ENCODE measurements at places on chromosomes 1 and 21.

GRCh38 chr1:29732453-29732852 is 496.1 kb downstream of the PTPRU start:
- DNase-seq = no peak

DNA sequence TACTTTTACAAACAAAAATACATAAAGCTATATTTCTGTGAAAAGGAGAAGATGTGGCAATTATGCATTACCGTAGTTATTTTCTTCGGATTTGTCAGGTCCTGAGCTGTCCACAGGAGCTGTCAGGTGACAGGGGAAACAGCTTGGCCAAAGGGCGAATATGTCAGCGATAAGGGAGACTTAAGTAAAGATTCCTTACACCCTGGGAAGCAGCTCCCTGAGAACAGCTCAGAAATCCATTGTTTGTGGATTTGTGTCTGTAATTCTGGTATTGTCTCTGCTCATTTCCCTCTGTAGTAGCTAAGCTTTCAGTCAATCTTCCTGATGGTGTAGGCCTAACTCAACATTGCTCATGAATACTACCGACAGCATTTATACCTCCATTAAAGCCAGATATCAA is 7.1 kb upstream of the CD34 start:
- DNase-seq = no peak

GRCh38 chr1:1964811-1965210 is 38.8 kb downstream of the CFAP74 start:
- DNase-seq = no peak

DNA sequence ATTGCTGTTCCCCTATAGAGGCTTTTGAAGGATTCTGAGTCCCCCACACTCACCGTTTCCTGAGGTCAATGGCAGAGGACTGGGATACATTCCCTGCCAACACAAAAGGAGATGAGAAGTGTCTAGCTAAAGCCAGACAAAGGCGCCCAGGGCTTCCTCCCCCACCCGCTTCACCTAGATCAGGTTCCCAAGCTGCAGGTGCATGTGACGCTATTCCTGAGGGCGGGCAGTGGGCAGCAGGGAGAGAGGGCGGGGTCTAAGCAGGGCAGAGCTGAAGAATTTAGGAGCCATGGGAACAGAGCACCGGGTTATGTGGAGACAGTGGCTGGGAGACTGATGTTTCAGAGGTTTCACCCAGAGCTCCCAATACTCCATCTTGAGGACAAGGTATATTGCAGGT is 6.0 kb upstream of the ARHGEF2 start:
- no peak for DNase-seq

DNA sequence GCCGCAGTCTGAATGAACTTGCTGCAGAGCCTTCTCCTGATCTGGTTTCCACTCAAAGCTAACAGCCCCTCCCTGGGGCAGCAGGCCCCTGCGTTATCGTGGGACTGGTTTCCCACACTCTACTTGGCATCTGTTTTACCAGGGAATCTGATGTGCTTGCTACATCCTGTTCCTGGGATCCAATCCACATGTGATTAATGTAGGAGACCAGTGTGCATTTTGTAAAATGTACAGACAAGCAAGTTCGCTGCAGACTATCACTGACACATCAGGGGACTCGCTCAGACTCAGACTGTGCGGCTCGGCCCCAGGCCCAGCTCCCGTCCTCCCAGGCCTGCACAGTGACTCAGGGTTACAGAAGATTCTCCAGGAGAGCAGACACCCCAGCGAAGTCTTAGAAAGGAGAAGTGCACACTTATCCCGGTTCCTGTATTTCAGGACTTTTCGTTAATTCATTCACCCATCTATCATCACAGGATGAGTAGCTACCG is 340.1 kb downstream of the MATN1 start:
- no peak for DNase-seq

GRCh38 chr1:66380452-66381212 is 153.3 kb upstream of the SGIP1 start:
- DNase-seq = no peak

DNA sequence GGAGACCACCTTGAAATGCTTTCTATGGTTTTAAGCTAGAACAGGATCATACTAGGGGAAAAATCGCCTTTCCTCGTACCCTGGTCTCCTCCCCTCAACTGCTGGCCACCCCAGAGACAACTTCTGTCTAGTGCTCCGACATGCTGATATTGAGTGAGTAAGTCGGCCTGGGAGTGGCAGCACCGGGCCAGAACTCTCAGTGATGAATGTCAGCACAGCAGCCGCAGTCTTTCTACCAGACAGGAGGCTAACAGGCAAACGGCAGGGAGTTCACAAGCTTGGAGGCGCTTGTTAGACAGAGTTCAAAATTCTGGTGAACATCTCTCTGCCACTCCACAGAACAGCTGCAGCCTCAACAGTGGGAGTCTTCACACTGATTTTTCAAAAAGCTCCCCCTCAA is 716.9 kb downstream of the ADGRL2 start:
- DNase-seq = no peak

GRCh38 chr1:147238053-147238902 is 4.2 kb upstream of the CHD1L start:
- no peak for DNase-seq

DNA sequence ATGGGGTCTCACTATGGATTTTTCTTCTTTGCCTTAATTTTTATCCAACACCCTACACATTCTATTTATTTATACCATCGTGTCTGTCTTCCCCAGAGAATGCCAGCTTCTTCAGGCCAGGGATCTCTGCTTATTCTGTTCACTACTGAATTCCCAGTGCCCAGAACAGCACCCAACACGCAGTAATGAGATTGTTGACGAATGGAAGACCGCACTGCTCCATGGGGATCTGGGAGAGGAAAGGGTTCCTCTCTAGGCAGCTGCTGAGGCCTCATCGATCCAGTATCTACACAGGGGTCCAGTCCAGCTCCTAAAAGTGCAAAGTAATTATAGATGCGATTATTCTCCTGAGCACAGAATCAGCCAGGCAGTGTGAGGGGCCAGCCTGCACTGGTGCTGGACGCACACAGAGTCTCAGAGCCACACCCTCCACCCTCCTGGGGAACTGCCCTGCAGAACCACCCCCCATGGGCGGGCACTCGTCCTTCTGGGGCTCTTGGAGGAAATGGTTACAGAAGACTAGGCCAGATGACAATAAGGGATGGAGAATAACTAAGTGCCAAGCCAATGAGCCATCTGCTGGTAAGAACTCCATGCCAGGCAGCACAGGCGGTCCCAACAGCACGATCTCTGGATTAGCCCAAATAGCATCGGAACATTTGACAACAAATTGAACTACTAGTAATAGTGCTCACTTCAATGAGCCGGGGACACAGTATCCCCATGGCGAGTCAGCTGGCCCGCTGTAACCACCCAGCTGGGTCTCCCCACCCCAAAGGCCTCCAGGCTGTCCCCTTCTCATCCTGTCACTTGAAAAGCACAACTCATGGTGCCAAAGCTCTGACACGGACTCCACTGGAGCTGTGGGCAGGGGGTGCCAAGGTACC is 1.7 kb upstream of the PDE9A start:
- no peak for DNase-seq

- no peak for DNase-seq
Measured at GRCh38 chr1:33098371-33098770, 17.4 kb downstream of the AZIN2 start.

DNA sequence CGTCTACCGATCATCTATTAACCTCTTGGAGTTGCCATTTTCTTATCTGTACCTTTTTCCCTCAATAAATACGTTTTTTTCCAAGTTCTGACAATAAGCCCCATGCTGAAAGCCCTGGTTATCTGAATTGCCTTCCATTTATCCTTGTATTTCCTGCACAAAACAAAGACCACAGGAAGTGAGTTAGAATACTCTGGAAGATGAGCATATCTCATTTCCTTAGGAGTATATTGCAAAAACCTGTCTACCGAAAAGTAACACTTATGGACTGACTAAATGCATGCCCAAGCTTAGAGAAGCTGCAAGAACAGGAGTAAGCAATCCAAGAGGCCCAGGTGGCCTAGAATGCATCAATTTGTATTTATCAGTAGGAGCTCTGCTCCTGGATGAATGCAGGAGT is 39.9 kb downstream of the DIRAS3 start:
- no peak for DNase-seq

DNA sequence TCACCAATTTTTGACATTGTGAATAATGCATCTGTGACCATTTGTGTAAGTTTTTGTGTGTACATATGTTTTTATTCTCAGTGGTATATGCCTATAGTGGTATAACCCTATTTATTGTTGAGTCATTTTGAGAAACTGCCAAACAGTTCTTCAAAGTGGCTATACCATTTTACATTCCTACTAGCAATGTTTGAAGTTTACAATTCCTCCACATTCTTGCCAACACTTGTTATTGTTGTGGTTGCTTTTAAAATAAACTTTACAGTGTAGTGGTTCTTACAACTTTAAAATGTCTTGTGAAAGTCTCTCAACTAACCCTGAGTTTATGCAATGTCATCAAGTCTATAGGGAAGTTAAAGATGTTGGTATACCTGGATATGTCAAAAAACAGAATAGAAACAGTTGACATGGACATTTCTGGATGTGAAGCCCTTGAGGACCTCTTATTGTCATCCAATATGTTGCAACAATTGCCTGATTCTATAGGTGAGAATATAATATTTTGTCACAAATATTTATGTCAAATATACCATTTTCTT is 219.4 kb downstream of the LRRC40 start:
- DNase-seq = no peak

GRCh38 chr1:180501865-180502360 is 464 bp downstream of the ACBD6 start:
- no peak for DNase-seq

GRCh38 chr1:24699628-24700027 is 45.6 kb upstream of the CLIC4 start:
- no peak for DNase-seq

Measured in stimulated activated CD4-positive, alpha-beta T cell treated with anti-CD3 and anti-CD28 coated beads, Interleukin-15, amount 100 ng/mL, for 1 hour (primary cell).